ENCODE measurements at places on chromosomes 2 and 18. TPM values are rescaled to one million over a fixed set of nuclear protein-coding genes. Genes with fewer than 3 reads are reported as not detected.
A peak's percentile ranks its signal among the peaks of the same experiment; 100 is the strongest.

DNA sequence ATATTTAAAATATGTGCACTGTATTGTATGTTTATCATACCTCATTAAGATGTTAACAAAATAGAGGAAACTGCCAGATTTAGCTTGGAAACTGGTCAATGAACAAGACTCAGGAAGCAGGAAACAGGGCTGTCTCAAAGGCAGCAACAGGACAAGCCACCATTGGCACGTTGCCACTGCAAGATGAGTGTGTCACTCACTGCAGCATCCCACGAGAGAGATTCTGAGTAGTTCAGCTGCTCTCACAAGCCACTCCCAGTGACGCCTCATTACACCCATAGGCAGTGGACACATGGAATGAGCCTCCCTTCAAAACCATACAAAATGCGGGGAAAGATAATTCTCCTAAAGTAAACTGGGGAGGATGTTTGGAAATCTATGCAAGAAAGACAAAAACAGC, 181.9 kb upstream of the DLGAP1 start:
- no peak for DNase-seq

DNA sequence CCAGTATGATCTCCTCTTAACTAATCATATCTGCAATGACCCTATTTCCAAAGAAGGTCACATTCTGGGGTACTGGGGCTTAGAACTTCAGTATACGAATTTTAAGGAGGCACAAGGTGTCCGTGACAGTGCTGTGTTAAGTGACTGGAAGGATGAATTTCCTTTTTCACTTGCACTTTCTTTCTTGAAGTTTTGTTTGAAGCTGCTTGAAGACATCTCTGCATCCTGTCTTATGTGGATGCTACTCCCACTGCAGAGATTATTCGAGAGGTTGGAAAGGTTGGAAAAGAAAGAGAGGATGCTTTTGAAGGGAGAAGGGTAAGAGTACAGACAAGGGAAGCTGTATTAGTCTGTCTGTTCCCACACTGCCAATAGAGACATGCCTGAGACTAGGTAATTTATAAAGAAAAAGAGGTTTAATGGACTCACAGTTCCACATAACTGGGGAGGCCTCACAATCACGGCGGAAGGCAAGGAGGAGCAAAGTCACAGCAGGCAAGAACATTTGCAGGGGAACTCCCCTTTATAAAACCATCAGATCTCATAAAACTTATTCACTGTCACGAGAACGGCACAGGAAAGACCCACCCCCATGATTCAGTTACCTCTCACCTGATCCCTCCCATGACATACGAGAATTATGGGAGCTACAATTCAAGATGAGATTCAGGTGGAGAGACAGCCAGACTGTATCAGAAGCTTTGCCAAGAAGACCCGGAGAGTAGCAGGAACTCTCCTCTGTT, 3.6 kb upstream of the RNF144A start:
- DNase-seq, result no peak

DNA sequence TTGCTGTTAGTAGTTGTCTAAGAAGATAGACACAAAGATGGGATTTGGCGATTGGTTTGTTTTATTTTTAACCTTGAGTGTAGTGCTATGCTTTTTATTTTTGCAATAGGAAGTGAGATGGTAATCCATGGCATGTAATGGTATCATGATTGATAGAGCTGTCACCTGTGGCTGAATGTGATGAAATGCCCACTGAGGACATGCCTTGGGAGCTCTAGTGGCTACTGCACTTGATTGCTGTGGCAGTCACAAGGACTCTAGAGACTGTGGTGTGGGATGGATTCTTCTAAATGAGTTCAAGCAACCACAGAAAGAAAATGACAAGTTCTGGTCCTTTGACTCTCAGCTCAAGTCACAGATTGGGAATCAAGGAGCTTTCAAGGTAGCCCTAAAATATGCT, 139.4 kb downstream of the CYRIA start:
- no peak for DNase-seq

DNA sequence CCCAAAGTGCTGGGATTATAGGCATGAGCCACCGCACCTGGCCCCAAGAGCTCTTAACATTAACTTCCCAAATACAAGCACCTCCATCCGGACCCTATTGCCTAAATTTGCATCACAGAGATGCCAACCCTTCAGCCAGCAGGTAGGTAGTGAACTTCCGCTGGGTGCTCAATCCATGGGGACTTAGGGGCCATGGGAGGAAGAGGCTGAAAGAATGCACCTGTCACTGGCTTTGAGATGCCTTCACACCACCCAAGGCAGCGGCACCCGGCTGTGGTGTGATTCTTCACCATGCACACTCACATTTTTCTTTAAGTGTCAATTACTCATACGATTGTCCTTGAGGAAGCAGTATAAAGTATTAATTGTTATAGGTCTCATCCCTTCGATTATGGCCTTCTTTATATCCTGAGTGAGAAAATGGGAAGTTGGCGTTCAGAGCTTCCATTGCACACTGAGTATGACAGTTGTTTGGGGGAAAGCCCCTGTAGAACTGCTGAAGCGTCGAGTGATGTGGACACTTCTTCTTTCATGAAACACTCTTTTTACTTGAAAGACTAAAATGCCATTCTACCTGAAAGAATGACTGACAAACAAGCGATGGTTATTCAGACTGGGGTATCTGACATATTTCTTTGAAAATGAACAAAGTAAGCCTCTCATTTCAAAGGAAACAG, 51.8 kb upstream of the BIN1 start:
- no peak for DNase-seq

GRCh38 chr18:25181581-25181980, 170.4 kb downstream of the ZNF521 start:
- DNase-seq, result no peak

DNA sequence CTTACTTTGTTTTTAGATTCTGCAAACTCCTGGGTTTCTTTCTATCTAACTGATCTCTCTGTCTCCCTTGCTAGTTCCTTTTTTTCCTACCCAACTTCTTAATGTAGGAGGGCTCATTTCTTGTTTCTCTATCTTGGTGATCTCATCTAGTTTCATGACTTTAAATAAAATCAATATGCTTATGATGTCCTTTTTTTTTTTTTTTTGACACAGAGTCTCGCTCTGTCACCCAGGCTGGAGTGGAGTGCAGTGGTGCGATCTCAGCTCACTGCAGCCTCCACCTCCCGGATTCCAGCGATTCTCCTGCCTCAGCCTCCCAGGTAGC, 42.2 kb upstream of the IL1RL1 start:
- DNase-seq, result no peak

GRCh38 chr2:78293768-78294167, 731.7 kb upstream of the REG3G start:
- no peak for DNase-seq

DNA sequence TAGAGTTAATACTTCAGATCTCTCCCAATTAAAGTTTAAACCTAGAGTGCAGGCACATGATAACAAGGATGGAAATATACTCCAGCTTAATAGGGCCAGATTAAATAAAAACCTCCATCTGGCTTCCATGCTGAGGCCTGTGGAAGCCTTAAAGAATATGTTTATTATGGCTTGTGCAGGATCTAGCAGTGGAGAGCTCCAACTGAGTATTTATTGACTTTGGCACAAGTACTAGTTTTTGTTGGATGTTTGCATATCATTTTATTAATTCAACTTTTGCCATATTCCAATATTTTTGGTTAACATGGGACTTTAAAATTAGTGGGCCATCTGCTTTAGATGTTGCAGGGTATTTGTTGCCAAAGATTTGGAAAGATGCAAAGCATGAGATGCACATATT, 860.4 kb upstream of the SOX11 start:
- DNase-seq, result peak; percentile 8

The PLEK gene
- polyA plus RNA-seq, result 7.6 TPM

The HOXD9 gene
- 71.8 TPM for polyA plus RNA-seq

The PXDN gene
- polyA plus RNA-seq, result 161 TPM

The RAPGEF4 gene
- polyA plus RNA-seq, result 5.8 TPM

The POTEI gene
- 0.27 TPM for polyA plus RNA-seq
